Left ventricle myocardium superior (tissue), 1 donor: ENCODE measurements at places on chromosomes 7 and 10. TPM values are rescaled to one million over a fixed set of nuclear protein-coding genes. Genes with fewer than 3 reads are reported as not detected.

DNA sequence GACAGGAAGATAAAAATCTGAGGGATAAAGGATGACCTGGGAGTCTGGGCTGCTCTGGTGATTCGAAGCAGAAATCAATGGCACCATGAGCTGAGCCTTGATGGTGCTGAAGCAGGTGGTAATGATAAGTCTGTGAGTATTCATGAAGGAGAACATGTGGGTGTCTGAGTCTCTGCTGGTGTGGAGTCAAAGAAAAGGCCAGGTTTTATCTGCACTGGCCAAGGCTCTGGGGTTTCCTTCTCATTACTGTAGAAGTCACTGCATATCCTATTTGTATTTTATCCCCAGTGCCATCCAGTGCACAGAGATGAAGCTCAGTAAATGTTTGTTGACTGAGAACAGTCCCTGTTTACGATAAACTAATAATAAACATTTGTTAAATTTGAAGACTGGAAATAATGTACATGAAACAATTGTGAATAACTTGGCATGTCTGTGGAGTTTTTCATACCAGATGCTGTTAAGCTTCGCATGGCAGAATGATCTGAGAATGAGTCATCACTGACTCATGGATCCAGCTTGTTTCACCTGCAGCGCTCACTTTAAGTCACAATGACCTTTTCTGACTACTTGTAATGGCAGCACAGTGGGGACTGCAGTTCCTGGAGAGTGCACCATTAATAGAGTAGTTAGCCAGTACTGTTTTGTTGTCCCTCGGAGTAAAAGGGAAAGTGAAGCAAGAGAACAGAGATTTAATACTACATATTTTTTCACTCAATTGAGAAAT, 538.5 kb downstream of the HTR7 start:
- DNase-seq = no peak

TMEM254 gene
- 6.9 TPM for total RNA-seq

- DNase-seq = no peak
Observed at GRCh38 chr10:118729641-118730258, 25.0 kb downstream of the CACUL1 start.

DNA sequence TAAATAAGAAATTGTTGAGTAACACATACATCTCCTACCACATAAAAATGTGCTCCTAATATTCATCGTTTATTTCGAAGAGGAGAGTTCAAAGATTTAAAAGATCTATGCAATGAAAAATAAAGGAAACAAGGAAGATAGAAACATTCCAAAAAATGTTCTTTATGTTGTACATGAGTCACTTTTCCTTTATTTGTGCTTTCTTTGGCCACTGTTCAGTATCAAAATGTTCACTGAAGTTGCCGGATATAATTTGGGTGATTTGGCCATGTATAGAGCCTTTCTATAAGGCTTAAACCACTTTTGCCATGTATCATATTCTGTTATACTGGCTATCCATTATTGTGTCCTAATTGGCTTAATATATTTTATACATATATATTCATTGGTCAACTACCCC, 62.9 kb upstream of the PRR15 start:
- DNase-seq = no peak

DNA sequence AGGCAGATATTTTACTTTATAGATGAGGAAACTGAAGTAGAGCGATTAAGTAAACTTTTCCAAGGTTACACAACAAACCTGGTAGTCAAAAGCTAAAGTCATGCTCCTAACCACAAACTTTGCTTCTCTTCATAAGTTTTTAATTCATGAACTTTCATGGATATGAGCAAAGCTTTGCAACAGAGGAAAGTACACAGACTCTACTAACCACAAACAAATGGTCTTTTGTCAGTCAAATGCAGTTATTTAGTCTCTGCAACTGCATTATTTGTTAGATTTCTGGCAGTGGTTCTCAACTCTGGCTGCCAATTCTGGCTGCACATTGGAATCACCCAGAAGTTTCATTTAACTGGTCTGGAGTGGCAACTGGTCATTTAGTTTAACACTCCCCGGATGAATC, 140.6 kb upstream of the TMEM168 start:
- no peak for DNase-seq

- no peak for DNase-seq
Observed at GRCh38 chr10:34687434-34688210, 127.5 kb downstream of the PARD3 start.

GRCh38 chr10:88728107-88728763, 22.2 kb downstream of the LIPK start:
- DNase-seq = peak; percentile 29

CYP2C19 gene
- not detected for total RNA-seq

GRCh38 chr7:77826300-77826699, 27.7 kb downstream of the PHTF2 start:
- DNase-seq = no peak

FUOM gene
- 9.3 TPM for total RNA-seq

DNA sequence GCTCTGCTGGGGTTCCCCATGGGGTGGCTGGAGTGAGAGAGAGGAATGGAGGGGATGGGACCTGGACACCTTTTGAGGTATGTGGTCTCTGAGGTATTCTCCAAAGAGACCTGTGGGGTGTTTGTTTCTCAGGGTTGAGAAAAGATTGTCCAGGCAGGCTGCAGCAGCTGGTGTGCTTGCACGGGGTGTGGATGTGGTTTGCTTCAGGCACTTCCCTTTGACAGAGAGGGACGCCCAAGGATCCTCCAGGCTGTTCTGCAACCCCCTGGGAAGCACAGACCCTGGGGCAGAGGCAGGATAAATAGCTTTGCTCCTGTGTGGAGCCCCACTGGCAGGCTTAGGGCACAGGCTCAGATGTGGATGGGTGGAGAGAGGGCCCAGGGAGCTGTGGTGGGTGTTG, 115.1 kb upstream of the AGK start:
- DNase-seq = no peak

HOXA2 gene
- total RNA-seq = 0.12 TPM

AKR1B15 gene
- total RNA-seq = not detected

ERVW-1 gene
- not detected for total RNA-seq

- no peak for DNase-seq
Observed at GRCh38 chr10:35006836-35007235, 83.3 kb downstream of the CUL2 start.

- no peak for DNase-seq
Observed at GRCh38 chr7:96778263-96778662, 68.6 kb upstream of the SEM1 start.

FHIP2A gene
- total RNA-seq = 29.4 TPM

DNA sequence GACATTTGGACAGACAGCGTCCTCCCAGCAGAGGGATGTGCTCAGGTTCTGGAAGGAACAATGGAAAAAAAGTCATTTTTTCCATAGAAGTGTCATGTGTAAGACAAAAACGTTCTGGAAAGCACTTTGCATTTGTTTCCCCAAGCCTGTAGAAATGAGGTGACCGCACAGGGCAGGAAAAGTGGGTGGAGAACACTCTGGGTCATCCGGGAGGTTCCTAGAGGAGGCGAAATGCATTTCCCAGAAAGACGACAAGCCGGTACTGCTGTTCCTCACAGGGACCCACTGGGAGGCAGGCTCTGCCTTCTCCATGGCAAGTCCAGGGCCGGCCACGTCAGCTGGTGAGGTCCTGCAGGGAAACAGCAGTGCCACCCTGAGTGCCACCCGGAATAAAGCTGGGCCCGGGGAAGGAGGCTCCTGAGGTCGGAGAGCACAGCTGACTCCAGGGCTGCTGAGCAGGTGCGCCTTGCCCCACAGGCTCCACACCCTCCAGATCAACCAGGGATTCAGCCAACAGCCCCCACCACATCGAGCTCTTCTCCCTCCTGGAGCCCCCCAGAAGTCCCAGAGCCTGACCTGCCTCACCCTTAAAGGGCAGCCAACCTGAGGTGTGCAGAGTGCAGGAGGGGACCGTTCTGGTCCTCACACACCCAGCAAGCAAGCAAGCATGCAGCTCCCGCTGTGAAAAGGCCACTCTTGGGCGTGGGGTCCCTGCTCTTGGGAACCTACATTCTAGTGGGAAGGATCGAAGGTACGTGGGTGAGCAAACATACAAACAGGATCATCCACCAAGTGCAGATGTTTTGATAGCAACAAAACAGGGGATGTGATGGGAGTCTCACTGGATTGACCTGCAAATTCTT, 28.8 kb upstream of the INPP5A start:
- peak; percentile 82 for DNase-seq

DLD gene
- total RNA-seq = 314 TPM

DNA sequence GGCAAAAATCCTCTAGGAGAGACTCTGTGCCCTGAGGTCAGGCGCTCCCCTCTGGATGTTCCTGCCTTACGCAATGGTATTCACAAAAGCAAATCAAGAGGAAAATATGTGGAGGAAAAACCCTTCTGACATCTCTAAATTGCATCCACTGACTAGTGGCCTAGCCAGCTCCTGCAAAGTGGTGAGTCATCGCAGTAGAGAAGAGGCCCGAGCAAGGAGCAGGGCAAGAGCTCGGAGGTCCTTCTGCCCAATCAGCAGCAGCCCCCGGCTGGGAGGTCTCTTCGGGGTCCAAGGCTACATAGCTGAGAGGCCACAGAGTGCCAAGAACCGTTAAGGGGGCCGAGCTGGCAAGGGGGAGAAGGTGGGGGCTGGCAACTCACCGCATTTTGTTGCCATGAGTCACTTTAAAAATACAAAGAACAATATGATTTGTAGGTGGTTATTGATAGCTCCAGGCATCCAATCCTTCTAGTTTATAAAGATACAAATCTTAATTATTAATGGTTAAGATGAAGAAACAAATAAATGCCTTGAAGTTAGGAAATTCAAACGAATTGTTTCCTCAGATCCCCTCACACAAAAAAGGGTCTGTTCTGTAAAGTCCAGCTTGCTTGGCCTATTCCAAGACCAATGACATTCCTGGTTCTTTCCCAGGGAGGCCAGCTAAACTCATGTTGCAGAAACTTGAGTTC, 161.6 kb downstream of the PKD1L1 start:
- DNase-seq = peak; percentile 41
